ENCODE measurements at places on chromosomes 12 and 14.

GRCh38 chr12:76587428-76588178 is 28.0 kb upstream of the OSBPL8 start:
- DNase-seq: no peak

DNA sequence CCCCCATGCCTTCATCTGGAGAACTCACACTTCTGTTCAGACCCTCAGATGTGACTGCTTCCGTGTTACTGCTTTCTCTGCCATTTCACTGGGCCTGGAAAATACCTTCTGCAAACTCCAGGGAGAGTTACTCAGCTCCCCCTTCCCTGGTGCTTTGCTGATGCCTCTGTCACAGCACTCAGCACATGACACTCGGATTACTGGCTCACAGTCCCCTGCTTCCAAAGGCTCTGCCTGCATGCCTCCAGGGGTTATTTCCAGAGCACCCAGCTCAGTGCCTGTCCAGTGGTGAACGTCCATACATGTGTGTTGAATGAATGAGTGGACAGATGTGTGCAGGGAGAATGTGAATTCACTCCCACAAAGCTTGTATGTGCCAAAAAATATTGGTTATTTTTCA is 237.2 kb upstream of the FKBP4 start:
- DNase-seq: no peak

GRCh38 chr14:68687746-68688145 is 105.1 kb downstream of the ZFP36L1 start:
- no peak for DNase-seq

- no peak for DNase-seq
Observed at GRCh38 chr14:62133776-62134550, 371.7 kb downstream of the SNAPC1 start.

DNA sequence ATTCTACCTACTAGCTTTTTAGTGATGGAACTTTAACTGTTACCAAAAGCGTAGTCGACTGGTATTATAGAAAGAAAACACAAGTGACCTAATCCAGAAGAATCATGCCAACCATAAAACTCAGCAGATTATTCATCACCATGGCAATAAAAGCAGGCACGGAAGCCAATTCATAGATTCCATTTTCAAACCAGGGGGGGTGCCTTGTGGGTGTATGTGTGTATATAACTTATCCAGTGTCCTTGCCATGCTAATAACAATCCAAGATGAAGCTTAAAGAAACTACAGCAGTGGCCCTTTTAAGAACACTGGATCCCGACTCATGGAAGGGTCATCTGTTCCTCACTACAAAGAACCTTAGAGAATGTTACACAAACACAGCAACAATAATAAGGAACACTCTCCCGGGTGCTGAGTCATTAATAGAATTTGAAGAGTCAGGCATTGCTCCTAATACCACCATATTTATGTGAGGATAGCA is 61.0 kb downstream of the EPS8 start:
- DNase-seq: no peak

DNA sequence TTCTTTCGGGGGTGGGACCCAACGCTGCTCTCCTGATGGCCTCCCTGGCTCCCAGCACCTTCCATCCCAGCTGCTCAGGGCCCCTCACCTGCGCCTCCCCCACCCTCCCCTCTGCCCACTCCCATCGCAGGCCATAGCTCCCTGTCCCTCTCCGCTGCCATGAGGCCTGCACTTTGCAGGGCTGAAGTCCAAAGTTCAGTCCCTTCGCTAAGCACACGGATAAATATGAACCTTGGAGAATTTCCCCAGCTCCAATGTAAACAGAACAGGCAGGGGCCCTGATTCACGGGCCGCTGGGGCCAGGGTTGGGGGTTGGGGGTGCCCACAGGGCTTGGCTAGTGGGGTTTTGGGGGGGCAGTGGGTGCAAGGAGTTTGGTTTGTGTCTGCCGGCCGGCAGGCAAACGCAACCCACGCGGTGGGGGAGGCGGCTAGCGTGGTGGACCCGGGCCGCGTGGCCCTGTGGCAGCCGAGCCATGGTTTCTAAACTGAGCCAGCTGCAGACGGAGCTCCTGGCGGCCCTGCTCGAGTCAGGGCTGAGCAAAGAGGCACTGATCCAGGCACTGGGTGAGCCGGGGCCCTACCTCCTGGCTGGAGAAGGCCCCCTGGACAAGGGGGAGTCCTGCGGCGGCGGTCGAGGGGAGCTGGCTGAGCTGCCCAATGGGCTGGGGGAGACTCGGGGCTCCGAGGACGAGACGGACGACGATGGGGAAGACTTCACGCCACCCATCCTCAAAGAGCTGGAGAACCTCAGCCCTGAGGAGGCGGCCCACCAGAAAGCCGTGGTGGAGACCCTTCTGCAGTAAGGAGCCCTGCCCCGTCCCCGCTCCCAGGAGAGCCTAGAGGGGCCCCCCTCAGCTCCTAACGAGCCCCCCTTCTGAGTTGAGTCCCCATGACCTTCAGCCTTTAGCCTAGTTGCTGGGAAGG is at the start of gene HNF1A:
TSS of gene HNF1A (plus strand) at position 248 of the 924 bp plus-strand sequence. CDS start at position 474, 226 bp downstream.
- no peak for DNase-seq

- DNase-seq: no peak
Observed at GRCh38 chr14:92460916-92461579, 52.5 kb upstream of the RIN3 start.

- no peak for DNase-seq
Observed at GRCh38 chr12:16361142-16361783, 13.8 kb downstream of the MGST1 start.

GRCh38 chr12:1579651-1580435 is 14.5 kb downstream of the FBXL14 start:
- no peak for DNase-seq

- DNase-seq: no peak
Observed at GRCh38 chr14:55124774-55125386, 4.2 kb upstream of the LGALS3 start.

DNA sequence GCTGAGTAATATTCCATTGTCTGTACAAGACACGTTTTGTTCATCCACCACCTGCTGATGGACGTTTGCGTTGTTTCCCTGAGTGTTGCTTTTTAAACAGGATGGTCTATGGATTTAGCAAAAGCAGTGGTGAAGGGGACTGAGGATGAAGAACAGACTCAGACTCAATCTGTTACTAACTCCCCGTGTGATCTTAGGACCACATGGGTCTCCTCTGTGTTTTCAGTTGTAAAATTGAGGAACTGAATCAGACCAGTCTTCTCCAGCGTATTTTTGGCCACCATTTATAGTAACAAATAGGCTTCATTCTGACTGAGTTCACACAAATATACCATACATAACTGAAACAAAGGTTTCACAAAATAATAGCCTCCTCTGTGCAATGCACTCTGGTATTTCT is 85.6 kb downstream of the FOXN3 start:
- DNase-seq: no peak

DNA sequence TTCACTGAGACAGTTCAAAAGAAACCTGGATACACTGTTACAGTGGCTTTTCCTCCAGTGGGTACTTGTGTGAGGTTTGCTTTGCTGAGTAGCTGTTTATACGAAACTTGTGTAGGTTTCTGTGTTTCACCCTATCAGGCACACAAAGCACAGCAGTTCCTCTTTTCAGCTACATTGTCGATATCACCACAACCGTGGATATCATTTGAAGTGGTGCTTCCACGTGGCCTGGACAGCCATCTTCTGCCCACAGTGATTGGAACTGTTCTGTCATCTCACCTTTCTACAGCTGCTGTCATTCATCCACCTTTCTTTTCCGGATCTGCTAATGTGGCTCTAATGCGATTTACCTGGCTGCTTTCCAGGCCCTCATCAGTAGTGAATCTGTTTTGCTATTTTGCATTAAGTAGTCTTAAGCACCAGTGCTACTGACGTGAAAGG is 368.8 kb downstream of the SYT1 start:
- no peak for DNase-seq

GRCh38 chr14:102554821-102555819 is 37.3 kb upstream of the RCOR1 start:
- DNase-seq: peak; percentile 21

DNA sequence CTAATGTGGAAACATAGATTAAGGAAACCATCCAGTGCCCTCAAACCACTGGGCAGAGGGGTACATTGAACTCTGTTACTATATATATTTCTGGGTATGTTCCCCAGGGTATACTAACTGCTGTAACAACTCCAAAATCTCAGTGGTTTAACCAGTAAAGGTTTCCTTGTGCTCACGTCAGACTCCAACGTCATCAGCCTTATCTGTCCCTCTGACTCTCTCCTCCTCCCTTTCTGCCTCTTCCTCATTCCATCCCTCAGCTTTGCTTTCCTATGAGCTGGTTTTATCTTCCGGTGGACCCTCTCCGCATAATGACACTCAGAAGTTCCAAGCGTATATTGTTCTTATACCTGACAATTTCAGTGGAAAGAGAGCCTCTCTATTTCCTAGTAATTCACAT is 21.2 kb upstream of the SMCO2 start:
- no peak for DNase-seq

DNA sequence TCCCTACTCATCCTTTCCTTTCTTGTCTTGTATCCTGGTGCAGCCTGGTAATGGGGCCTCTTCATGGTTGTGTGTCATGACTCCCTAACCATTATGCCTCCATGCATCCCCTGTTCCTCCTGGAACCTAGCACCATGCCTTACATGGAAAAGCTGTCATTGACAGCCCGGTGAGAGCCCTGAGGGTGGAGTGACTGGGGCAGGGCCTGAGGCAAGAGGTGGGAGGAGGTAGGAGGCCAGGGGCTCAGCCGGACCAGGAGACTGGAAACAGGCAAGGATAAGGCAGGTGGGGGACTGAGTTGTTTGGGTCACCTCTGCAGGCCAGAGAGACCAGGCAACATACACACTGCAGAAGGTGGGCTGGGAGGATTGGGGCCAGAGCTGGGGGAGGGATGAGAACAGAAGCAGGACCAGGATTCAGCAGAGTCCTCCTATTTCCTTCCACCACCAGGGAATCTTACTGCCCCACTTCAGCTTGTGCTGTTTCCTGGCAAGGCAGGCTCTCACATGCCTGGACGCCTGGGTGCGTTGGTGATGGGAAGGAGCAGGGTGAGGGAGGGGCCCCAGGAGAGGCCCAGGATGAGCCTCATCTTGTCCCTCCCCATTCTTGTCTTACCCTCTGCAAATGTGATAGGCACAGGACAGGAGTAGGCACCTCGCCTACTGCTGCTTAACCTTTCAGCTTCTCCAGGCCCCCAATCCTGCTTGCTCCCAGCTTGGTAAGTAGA is at the start of gene LTB4R2:
TSS of gene LTB4R2 (plus strand) at position 603 of the 727 bp plus-strand sequence. CDS start 525 bp downstream, outside the sequence.
- DNase-seq: no peak

DNA sequence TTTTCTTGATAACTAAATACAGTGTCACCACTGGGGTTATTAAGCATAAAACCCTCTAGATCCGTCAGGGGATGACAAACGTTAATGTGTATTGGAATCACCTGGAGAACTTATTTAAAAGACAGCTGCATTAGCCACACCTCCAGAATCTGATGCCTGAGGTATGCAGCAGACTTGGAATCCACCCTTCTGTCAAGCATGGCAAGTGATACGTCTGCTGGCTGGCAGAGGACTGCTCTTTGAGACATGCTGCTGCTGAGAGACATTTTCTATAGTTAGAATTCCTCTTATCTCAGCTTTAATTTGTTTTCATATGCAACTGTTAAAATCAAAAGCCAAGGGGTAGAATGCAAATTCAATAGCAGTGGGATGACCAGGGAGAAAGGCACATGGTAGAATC is 496.3 kb downstream of the NELL2 start:
- no peak for DNase-seq

GRCh38 chr14:22184830-22185168 is 404.2 kb downstream of the DAD1 start:
- DNase-seq: no peak

DNA sequence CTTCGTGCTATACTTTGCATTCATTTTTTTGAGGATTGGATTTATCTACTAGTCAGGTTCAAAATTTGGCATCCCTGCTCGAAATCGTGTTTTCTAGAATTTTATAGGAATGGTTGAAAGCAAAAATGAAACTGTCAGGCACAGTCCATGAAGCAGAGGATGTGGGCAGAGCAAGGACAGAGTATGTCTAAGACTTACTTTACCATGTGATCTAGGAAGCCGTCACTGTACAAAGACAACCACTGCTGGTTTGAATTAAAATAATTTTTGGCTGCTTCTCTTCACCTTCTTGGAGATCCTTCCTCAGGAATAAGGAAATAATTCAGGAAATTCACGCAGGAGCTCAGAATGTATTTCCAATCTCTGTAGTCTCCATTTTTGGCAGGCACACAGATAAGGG is 31.6 kb upstream of the SGPP1 start:
- DNase-seq: no peak

DNA sequence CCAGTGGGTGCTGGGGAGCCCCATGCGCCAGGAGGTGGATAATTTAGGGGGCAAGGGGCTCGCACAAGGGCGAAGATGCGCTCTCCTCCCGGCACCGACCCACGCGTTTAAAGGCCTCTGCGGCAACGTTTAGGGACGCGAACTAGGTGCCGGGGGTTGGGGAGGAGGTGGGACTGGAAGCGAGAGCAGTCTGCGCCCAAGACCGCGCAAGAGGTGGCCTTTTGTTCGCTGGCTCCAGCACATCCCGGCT is 1.3 kb downstream of the SLC38A1 start:
- DNase-seq: no peak

- peak; percentile 19 for DNase-seq
Observed at GRCh38 chr12:115916910-115917668, 360.4 kb downstream of the MED13L start.

DNA sequence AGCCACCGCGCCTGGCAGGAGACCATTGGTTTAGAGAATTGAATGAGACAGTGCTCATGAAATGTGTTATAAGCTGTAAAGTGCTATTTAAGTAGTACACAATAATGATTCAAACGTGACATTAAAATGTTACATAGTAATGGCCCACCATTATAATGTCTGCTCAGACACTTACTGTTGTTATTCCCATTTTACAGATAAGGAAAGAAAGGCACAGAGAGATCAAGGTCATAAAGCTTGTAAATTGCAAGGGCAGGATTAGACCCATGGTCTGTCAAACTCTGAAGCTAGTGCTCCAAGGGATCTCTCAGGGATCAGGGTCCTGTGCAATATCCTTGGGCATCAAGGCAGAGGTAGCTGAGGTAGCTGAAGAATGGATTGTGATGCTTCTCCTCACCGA is 6.2 kb downstream of the ACSM4 start:
- no peak for DNase-seq

- DNase-seq: no peak
Observed at GRCh38 chr12:12278899-12279298, 12.1 kb upstream of the LRP6 start.

DNA sequence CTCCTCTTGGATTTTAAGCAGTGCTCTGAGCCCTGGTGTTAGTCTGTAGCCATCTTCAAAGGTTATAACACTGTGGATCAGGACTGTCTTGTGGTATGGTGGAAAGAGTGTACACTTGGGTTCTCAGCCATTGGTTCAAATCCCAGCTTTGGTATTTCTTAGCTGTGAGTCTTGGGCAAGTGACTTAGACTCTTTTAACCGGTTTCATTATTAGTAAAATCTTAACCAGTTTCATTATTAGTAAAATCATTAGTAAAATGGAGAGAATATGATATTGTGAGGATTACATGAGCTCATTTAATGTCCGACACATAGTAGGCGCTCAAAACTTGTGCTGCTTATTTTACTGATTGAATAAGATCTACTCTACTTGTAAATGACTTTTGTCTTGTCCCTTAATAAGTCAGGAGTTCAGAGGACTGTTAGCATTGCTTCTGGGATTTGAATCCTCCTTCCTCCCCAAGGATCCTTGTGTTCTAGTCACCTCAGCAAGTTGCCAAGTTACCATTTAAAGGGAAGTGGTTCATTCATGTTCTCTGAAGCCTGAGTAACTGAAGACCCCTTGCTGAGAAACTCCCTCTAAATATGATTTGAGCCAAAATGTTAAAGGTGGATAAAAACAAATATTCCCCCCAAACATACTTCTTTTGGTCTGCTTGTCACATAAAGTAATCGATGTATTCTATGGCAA is 12.4 kb downstream of the TTLL5 start:
- DNase-seq: no peak

Measured in T-helper 22 cell (primary cell).